ENCODE measurements at places on chromosomes 3 and 15.

DNA sequence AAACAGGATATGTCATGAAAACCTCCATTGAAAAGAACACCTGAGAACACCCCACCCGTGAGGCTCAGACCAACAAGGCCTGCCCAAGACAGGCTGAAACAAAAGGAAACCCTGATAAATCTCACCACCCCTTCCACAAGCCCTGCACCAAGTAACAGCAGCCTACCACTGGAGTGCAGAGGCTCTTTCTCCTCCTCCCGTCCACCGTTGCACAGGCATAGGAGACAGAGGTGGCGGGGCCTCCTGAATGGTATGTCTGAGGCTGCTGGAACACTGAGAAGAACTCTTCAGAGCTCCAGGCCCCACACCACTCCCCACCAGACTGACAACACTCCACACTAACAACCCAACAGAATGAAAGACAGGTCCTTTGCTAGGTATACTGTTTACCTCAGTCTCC, 21.4 kb downstream of the CHDH start:
- DNase-seq, result no peak

DNA sequence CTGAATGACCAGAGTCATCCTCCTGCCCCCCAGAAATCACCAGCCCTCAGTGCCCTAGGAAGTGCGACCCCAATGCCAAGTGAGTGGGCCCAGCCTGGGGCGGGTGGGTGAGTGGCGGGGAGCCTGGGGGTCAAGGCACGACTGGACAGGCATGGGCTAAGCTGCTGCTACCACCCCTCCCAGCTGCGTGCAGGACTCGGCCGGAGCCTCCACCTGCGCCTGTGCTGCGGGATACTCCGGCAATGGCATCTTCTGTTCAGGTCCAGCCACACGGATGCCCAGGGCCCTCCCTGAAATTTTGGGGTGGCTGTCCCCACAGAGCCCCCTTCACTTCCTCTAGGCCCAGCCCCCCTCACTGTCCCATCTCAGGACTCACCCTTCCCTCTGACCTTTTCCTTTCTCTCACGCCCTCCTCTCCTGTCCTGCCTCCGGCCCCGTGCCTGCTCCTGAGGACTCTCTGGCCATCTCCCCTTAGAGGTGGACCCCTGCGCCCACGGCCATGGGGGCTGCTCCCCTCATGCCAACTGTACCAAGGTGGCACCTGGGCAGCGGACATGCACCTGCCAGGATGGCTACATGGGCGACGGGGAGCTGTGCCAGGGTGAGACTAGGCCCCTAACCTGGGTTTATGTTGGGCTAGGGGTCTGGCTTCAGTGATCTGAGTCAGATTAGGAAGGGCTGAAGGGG, 17.0 kb downstream of the NT5DC2 start:
- DNase-seq, result no peak

DNA sequence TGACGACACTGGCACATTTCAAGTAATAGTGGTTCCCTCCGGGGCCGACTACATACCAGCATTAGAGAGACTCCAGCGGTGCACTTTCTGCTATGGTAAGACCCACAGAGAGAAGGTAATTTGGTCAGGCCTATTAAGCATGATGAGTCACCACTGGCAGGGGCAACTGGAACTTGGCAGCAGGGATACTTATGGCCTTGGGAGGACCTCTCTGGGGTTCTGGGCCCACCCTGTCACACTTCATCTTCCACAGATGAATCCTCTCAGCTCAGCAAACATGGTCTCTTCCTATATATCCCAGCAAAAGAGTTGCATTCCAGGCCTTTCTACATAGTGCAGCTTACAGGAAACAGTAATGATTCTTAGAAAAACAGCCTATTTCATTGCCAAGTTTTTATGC, 88.0 kb downstream of the PIK3R4 start:
- DNase-seq, result peak; percentile 61

DNA sequence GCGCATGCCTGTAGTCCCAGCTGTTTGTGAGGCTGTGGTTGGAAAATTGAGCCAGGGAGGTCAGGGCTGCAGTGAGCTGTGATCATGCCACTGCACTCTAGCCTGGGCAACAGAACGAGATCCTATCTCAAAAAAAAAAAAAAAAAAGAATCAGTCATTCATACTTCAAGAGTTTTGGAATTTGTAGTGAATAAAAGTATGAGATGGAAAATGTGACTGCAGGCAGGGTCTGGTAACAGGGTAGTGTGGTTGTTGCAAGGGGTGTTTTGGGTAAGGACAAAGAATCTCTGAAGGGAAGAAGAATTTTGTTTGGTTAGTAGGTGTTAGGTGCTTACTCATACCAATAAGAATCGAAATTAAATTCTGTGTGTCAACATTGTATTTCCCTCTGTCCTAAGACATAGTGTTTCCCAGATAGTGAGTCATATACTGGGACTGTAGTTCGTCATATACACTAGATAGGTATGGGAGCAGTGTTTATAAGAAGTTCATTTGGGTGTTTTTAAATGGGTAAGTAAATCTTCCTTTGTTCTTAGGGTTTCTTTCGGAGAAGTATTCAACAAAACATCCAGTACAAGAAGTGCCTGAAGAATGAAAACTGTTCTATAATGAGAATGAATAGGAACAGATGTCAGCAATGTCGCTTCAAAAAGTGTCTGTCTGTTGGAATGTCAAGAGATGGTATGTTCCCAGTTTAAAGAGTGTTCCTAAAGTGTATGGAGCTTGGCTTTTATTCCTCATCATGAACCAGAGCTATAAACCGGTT, 14.2 kb downstream of the NR1D2 start:
- DNase-seq, result peak; percentile 77

DNA sequence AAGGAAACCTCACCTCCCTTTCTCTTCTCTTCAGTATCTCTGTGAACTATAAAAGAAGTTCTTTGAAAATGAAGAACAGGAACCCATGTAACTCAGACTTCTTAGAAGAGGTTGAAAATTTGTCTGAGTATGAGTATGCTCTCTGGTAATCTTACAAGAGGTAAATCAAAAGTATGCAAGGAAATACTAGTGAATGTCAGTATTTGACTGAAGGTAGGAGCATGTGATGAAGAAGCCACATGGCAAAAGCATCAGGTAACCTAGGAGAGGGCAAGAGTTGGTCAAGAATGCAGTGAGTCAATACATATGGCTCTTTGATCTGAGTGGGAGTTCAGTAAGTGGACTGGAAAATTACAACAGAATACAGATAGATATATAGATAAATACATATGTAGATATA, 133.0 kb upstream of the NECTIN3 start:
- no peak for DNase-seq

DNA sequence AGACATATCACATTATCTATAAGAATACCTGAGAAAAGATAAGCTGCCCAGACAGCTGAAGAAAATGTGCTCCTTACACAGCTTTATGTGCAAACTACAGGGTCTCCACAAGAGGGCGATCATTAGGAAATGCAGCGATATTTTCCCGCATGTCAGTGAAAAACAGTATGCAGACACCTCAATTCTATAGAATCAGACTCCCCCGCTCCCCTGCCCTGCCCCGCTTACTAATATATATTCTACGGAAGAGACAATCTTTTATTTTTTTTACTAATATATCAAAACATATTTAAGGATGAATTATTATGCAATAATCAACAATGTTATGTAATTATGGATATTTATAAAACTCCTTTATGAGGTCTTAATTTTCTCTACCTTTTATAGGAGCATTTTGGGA, 681.3 kb downstream of the ROBO1 start:
- peak; percentile 72 for DNase-seq

DNA sequence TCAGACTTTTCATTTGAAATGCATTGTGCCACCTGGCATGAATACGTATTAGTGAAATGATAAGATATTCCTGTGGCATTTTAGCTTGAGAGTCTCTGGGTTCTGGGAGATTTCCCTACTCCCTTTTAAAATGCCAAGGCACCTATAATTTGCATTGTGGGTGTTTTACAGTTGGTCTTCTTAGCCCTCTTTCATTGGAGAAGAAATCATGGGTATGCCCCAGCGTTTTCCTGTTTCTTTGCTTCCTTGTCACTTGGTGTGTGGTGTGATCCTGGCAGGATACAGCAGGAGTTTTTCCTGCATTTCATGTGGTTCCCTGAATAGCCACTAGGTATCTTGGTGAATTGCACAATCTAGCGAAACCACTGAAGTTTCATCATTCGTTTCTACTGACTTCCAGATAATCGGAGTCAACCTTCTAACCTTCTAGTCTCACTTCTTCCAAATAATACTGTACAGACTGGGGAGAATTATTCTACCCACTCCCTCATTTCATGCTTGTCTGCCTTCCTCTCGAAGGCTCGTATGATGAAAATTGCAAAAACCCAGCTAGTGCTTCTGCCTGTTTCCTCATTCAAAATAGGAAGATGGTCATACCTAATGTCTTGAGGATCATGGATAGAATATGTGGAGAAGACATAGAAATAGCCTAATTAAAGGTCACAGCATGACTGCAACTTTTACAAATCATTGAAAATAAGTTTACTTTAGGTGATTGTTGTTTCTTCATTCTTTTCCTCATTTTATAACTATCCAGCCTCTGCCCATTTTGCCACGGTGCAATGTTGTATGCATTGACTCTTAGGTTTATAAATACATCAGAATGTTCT, 2.6 kb downstream of the BHLHE40 start:
- peak; percentile 91 for DNase-seq

DNA sequence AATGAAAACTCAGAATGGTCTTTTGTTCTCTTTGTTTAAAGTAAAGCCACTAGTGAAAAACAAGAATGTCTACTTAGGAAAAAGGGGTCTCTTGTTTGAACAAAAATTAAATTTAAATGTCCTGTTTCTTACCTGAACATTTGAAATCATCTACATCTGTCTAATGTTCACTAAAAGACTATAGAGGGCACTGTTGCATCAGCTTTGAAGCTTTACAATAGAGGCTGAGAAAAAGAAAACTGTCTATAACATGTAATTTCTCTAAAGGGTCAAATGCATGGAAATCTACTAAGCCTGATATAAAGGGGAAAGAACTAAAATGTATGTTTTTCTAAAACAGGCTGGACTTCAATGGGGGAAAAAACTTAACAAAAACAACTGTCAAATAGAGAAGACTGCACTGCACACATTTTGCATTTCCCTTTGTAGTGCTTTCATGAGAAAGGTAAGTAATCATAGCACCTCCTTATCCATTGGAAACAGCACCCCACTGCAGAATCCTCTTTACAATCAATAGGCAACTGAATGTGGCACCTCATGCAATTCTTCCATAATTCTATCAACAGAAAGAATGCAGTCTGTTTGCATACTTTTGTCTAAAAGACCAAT, 26.3 kb downstream of the DPH6 start:
- DNase-seq, result peak; percentile 81

DNA sequence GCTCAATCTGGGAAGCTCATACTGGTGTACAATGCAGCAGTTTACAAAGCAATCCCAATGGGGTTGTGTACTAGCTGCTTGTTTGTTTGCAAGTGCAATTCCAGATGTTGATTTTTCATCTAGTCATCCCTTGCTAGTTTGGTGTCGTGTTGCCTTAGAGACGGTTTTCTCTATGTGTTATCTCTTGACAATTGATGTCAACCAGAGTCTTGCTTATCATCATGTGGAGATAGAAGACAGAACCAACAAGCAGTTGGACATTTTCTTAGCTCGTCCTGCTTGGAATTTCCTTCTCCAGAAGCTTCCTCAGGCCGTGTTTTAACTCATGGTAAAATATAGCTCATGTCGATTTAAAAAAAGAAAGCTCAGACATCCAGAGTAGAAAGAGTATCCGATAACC, 262.0 kb upstream of the KCNH8 start:
- no peak for DNase-seq

DNA sequence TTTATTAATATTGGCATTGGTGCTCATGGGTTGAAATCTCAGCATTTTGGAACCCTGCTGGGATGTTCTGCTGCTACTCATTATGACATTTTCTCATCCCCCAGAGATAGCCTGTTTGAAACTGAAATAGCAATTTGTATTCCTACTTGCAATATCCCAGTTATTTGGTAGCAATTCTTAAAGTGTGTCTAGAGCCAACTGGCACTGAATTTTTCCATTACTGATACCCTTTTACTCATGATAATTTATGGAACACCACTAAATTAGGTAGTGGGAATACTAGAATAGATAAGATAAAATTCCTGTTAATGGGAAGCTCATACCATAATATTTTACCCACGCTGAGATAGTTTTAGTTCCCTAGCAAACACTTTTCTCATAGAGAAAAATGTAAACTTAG, 309.3 kb downstream of the SV2B start:
- peak; percentile 11 for DNase-seq

DNA sequence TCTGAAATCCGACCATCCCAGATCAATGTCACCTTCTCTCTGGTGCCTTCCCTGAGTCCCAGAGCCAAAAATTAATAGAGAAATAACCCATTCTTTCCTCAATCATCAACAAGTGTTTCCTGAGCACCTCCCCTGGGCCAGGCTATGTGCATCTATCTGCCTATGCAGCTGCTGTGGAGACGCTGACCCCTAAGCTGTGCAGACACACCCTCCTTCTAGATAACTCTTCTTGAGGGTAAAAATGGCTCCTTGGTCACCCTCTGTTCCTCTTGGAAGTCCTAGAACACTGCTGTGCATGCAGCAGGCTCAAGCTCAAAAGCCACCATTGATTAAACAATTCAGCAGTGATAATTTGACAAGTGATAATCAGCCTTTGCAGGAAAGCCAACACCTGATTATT, 18.4 kb downstream of the CA12 start:
- DNase-seq, result no peak

- DNase-seq, result no peak
Measured at GRCh38 chr3:119219069-119219468, 21.6 kb downstream of the B4GALT4 start.

GRCh38 chr15:51335538-51336410, 2.6 kb downstream of the CYP19A1 start:
- DNase-seq, result peak; percentile 35

DNA sequence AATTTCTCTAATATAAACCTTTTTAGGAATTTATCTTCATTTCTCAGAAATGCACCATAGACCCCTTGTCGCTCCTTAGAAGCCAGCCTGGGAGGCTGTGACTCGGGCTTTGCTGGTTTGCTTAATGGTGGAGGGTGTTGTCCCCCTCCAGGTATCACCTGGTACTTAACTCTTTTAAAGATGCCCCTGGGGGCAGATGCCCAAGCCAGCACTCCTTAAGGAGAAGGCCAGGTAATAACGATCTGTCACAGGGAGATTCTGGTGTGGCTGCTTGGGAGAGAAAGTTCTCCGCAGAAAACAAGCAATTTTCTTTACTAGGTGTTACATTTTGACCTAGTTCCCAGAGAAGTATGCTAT, 22.3 kb downstream of the EHD4 start:
- no peak for DNase-seq

GRCh38 chr15:73326157-73326556, 42.6 kb downstream of the HCN4 start:
- DNase-seq, result no peak

- no peak for DNase-seq
Measured at GRCh38 chr3:159364511-159364910, 562.7 kb downstream of the MFSD1 start.

DNA sequence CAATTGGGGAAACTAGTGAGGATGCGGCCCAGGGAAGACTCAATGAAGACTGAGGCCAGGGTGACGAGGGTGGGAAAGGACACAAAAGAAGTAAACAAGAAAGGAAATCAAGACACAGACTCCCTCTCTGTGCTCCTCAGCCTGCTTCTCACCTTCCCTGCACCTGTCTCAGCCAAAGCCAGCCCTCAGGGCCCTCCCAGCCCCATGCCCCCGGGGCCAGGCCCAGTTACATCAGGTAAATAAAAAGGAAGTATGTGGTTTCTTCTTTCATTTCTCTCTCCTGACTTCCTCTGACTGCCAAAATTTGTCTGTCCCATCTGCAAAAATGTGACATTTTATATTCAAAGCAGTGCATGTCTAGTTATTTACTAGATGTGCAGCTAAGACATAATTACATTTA, 328.0 kb downstream of the UACA start:
- no peak for DNase-seq

All from fibroblast of the aortic adventitia (primary cell).